ENCODE measurements at places on chromosomes 6 and 20.

DNA sequence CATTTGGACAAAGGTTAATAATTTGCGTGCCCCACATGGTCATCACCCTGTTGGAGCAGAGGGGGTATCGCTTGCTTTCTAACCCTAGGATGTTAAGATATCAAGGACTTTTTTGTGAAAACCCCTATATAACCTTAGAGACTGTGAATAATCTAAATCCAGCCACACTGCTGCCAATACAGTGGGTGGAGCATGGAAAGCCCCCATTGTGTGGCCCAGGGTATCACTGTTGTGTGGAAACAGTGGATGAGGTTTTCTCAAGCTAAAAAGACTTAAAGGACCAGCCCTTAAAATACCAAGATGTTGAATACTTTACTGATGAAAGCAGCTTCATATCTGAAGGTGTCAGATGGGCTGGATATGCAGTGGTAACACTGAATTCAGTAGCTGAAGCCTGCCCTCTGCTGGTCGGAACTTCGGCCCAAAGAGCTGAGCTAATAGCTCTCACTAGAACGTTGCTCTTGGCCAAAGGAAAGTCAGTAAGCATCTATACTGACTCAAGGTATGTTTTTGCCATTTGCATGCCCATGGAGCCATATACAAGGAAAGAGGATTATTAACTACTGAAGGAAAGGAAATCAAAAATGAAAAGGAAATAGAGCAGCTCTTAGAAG is 695.2 kb downstream of the PHF3 start:
- DNase-seq = no peak

DNA sequence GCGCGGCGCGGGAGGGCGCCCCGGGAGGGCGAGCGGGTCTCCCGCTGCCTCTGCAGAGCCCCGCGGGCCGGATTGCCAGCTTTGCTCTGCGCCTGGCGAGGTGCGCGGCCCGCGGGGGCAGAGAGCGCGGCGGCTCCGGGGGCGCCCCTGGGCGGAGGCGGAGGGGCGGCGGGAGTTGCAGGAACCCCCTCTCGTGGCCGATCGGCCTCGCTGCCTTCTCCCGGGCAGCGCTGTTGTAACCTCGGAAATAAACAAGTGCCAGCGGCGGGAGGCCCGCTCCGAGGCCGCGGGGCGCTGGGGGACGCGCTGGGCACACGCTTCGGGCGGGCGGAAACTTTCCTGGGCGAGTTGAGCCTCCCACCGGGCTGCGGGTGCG is 1.2 kb downstream of the CDH4 start:
- no peak for DNase-seq

DNA sequence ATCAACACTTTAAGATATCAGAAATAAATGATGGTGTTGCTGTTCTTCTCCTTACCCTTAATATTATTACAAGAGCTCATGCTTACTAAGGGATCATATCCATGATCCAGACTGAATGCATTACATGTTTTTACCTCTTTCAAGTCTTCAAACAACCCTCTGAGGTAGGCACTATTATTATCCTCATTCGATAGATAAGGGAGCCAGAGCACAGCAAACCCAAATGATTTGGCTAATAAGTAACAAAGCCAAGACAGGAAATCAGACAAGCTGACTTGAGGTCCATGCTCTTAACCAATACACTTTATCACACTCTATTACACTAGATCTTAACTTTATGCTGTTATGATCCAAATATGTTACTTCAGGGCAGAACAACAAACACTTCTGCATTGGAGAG is 145.9 kb downstream of the RALGAPA2 start:
- DNase-seq = no peak

DNA sequence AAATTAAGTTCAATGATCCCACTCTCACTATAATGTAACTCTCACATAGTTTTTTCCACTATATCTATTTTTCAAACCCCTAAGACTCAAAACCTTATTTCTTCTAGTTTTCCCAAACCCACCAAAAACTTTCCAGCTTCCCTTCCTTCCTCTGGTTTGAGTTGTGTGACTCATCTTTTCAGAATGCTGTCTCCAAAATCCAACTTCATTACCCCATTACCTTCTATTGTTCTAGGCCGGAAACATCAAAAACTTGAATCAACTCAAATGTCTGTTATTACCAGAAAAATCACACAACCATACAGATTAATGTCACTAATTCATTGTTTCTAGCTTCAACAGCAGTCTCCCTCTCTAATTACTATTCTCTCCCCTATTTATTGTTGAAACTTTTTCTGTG is 1090.3 kb downstream of the HACE1 start:
- DNase-seq = no peak

GRCh38 chr6:48024956-48025355 is 86.0 kb downstream of the PTCHD4 start:
- DNase-seq = no peak

DNA sequence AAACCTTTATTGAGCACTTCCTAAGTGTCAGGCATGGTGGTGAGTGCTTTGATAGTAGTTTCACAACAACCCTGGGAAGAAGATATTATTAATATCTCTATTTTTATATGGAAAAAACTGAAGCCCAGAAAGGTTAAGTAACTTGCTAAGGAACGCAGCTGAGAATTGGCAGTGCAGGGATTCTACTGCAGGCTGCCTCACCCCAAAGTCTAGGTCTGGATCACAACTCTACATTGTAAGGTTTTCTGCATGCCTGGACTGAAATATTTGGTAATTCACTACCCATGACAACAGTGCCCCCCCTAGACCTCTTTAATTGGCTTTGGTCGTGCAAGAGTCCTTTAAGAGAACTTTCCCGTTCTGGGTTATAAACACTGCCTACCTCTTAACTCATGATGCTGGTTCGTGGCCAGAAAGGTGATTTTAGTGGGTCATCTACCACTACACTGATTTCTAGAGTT is 67.1 kb upstream of the KCNQ5 start:
- DNase-seq = no peak

DNA sequence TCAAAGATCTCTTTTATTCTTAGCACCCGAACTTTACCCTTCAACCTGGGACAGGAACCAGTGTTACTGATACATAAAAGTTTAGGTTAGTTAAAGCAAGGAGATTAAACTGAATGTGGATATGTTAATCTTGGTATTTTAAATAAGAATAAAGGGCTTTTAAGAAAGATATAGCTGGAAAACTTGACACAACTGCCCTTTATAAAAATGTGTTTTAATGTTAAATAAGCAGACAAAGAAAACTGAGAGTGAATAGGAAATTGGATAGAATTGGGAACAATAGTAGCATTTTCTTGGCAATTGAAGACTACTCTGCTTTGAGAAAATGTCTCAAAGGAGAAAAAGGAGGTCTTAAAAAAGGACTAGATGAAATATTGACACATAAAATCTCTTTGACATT is 45.9 kb upstream of the CRISP1 start:
- DNase-seq = no peak

- DNase-seq = no peak
Observed at GRCh38 chr6:44735630-44735963, 348.1 kb downstream of the CDC5L start.

DNA sequence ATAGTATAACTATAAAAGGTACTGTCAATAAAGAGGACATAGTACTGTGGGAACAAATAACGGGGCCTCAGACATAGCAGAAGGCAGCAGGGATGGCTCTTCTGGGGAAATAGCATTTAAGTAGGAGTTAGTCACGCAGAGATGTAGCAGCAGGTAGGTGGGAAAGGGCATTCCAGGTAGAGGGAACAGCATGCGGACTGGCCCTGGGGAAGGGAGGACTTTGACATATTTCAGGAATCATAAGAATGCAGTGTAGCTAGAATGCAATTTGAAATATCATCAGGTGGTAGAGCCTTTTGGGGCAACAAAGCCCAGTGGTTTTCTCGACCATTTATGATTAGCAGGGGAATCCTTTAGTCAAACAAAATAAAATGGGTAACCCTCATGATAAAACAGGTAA is 191.1 kb downstream of the SLC24A3 start:
- no peak for DNase-seq

GRCh38 chr6:159059141-159059540 is 14.3 kb upstream of the TAGAP start:
- DNase-seq = no peak

Measured in stimulated activated CD4-positive, alpha-beta T cell treated with anti-CD3 and anti-CD28 coated beads, Interleukin-1b, Interleukin-23, amount 100 ng/mL, for 1 hour (primary cell).